ENCODE measurements at places on chromosomes 1 and 21. TPM values are rescaled to one million over a fixed set of nuclear protein-coding genes. Genes with fewer than 3 reads are reported as not detected.

Gene CYP4Z1
- total RNA-seq, result 1.0 TPM

GRCh38 chr1:190759807-190760206, 282.1 kb upstream of the BRINP3 start:
- no peak for DNase-seq

GRCh38 chr1:23421753-23422240, 2.8 kb downstream of the TCEA3 start:
- DNase-seq, result no peak

- DNase-seq, result no peak
These were observed 11.9 kb downstream of the ADGRB2 start for GRCh38 chr1:31752258-31752657.

DNA sequence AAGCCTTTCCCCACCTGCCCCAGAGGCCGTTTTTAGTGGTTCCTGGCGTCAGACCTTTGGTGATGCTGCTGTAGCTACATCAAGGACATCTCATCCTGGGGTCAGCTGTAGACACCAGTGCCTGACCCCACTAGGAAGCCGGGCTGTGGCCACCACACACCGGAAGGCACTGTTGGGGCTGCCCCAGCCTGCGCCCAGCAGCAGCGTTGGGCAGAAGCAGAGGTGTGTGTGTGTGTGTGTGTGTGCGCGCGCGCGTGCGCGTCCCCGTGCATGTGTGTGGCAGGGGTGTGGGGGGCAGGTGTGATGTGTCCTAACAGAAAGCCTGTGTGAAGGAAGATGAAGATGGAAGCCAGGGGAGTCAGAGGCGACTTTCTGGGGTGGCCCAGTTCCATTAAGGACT, 62.0 kb upstream of the COL6A1 start:
- no peak for DNase-seq

All from aorta (tissue), 5 donors.